Neural crest cell (in vitro differentiated cells): ENCODE measurements at places on chromosomes 2 and 18. TPM values are rescaled to one million over a fixed set of nuclear protein-coding genes. Genes with fewer than 3 reads are reported as not detected.

Gene ZEB2
- total RNA-seq: 192 and 200 TPM in 2 replicates

- H3K36me3 ChIP-seq: no peaks in the 10 kb centered on the region
- H3K27ac ChIP-seq: no peak overlapping the region
- peak overlapping the region; percentile 89 for H3K4me3 ChIP-seq
- no peaks in the 10 kb centered on the region for H3K27me3 ChIP-seq
- peaks cover 37% of the 10 kb centered on the region for H3K4me1 ChIP-seq
- no peak for DNase-seq
Observed at GRCh38 chr2:186591506-186591890, 1.6 kb downstream of the ITGAV start.

DNA sequence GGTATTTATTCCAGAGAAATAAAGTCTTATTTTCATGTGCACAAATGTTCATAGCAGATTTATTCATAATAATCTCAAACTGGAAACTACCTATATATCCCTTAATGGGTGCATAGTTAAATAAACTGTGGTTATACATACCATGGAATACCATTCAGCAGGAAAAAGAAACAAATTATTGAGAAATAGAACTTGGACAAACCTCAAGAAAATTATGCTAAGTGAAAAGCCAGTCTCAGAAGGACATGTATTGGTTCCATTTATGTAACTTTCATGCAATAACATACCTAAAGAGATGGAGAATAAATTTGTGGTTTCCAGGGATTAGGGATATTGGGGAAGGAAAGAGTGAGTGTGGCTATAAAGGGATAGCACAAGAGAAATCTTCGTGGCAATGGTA lies 452.6 kb downstream of the SETBP1 start:
- DNase-seq: no peak
- H3K27me3 ChIP-seq: no peaks in the 10 kb centered on the region
- no peak overlapping the region for H3K27ac ChIP-seq
- H3K36me3 ChIP-seq: no peaks in the 10 kb centered on the region
- H3K4me3 ChIP-seq: no peak overlapping the region

DNA sequence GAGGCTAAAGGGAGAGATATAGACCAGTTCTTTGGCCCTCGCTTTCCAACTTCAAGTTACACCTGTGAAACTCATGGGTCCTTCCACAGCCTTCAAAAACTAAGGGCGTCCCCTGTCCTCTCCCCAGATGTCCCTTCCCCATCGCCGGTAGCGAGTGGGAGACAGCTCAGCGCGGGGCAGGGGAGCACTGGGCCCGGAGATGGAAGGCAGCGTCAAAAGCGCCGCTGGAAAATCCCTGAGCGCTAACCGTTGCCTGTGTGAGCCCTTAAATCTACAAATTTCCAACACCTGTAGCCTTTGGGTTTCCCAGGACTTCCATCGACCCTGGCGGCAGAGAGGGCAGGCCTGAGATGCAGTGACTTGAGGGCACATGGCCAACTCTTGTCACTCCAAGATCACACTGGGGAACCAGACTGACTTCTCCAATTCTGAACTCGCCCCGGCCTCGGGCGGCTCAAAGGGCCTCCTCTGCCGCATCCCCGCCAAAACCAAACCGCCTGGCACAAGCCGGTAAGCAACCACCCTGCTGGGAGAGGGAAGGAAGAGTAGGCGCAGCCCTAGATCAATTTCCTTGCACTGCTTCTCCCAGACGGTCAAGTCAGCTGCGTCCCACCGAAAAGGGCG lies 879 bp upstream of the EPAS1 start:
- H3K4me1 ChIP-seq: peaks cover 22% of the 10 kb centered on the region
- H3K27ac ChIP-seq: no peak overlapping the region
- peaks cover 91% of the 10 kb centered on the region for H3K27me3 ChIP-seq
- peak overlapping the region; percentile 70 for H3K4me3 ChIP-seq

- H3K27ac ChIP-seq: no peak overlapping the region
- no peak for DNase-seq
- peaks cover 9% of the 10 kb centered on the region for H3K4me1 ChIP-seq
- H3K27me3 ChIP-seq: no peaks in the 10 kb centered on the region
Observed at GRCh38 chr18:38801640-38802039, 1236.0 kb upstream of the CELF4 start.

GRCh38 chr2:27324720-27325119 lies 1.8 kb upstream of the MPV17 start:
- H3K4me3 ChIP-seq: peak overlapping the region; percentile 61
- no peak for DNase-seq
- H3K27me3 ChIP-seq: no peaks in the 10 kb centered on the region
- H3K27ac ChIP-seq: peak overlapping the region; percentile 0
- peaks cover 19% of the 10 kb centered on the region for H3K36me3 ChIP-seq
- peaks cover 25% of the 10 kb centered on the region for H3K4me1 ChIP-seq

GRCh38 chr2:224836263-224836662 lies 120.1 kb upstream of the CCDC195 start:
- no peaks in the 10 kb centered on the region for H3K27me3 ChIP-seq
- no peak for DNase-seq
- no peak overlapping the region for H3K4me3 ChIP-seq
- H3K4me1 ChIP-seq: no peaks in the 10 kb centered on the region
- no peak overlapping the region for H3K27ac ChIP-seq

GRCh38 chr18:79792988-79793355 lies 4.8 kb upstream of the KCNG2 start:
- no peak overlapping the region for H3K4me3 ChIP-seq
- H3K27me3 ChIP-seq: peaks cover 86% of the 10 kb centered on the region
- no peak overlapping the region for H3K27ac ChIP-seq
- no peaks in the 10 kb centered on the region for H3K36me3 ChIP-seq

- no peak overlapping the region for H3K27ac ChIP-seq
- H3K27me3 ChIP-seq: no peaks in the 10 kb centered on the region
- H3K4me1 ChIP-seq: no peaks in the 10 kb centered on the region
- H3K36me3 ChIP-seq: no peaks in the 10 kb centered on the region
- H3K4me3 ChIP-seq: no peak overlapping the region
Observed at GRCh38 chr18:34609986-34610648, 100.0 kb upstream of the DTNA start.

- no peaks in the 10 kb centered on the region for H3K27me3 ChIP-seq
- no peak for DNase-seq
- H3K36me3 ChIP-seq: peaks cover 2% of the 10 kb centered on the region
- peaks cover 36% of the 10 kb centered on the region for H3K4me1 ChIP-seq
Observed at GRCh38 chr2:121558329-121558728, 27.6 kb downstream of the RNU4ATAC start.

DNA sequence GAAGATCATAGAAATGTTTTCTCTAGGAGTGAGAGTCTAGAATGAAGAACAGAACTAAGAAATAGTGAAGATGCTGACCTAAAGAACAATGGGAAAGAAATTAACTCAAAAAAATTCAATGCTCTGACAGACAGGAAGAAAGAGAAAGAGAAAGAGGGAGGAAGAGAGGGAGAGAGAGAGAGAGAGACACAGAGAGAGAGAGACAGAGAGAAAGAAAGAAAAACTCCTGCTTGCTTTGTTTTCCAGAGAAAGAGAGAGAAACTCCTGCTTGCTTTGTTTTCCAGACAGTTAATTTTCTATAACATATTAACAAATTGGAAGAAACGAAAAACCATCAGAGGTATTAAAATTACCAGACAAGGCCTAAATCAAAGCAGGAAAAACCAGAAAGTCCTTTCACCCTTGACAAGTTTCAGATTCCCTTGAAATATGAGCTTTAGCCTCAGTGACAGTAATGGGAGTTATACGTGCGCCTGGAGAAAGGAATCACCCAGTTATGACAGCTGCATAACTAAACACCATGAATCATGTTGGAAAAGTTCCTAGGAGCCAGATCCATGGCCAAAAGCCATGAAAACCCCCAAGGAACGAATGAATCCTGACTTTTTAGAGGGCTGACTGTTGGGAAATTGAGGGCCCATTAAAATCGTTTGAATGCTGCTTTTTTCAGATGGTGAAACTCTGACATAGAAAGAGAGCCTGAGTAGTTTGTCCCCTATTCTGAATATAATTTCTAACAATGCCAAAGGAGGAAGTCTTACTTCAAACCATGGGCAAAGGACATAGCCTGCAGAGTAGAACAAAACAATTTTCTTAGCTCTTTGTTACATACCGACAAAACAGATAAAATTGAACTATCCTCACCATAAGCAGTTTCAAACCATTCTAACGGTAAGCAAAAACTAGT lies 228.6 kb upstream of the CHST9 start:
- H3K27me3 ChIP-seq: no peaks in the 10 kb centered on the region
- peaks cover 24% of the 10 kb centered on the region for H3K4me1 ChIP-seq
- H3K4me3 ChIP-seq: no peak overlapping the region
- no peak overlapping the region for H3K27ac ChIP-seq
- H3K36me3 ChIP-seq: no peaks in the 10 kb centered on the region
- DNase-seq: no peak

GRCh38 chr2:9081750-9082149 lies 78.3 kb upstream of the MBOAT2 start:
- DNase-seq: no peak
- no peaks in the 10 kb centered on the region for H3K27me3 ChIP-seq
- peaks cover 7% of the 10 kb centered on the region for H3K4me1 ChIP-seq
- peaks cover 6% of the 10 kb centered on the region for H3K36me3 ChIP-seq
- no peak overlapping the region for H3K4me3 ChIP-seq
- H3K27ac ChIP-seq: no peak overlapping the region

DNA sequence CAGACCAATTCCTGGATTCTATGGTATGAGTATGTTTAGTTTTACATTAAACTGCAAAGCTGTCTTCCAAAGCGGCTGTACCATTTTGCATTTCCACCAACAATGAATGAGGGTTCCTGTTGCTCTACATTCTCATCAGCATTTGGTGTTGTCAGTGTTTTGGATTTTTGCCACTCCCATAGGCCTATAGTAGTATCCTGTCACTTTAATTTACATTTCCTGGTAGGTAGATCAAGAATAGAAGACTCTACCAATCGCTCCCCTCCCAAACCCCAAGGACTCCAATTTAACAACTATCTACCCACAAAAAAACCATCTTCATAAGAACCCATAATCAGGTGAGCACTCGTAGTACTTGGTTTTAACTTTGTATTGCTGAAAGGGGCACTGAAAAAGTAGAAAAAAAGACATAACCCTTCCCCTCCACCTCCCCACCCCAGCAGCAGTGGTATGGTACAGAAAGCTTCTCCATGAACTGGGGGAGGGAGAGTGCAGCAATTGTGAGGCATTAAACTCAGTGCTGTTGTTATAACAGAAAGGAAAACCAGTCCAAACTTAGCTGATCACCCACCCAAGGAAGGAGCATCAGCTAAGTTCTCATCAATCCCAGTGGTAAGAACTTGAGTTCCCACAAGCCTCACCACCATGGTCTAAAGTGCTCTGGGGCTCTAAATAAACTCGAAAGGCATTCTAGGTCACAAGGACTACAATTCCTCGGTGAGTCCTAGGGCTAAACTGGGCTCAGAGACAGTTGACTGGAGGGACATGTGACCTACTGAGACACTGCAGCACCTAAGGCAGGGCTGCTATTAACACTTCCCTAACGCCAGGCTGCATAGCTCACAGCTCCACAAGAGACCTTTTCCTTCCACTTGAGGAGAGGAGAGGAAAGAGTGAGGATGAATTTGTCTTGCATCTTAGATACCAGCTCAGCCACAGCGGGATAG lies 35.5 kb upstream of the CYTIP start:
- DNase-seq: no peak
- no peak overlapping the region for H3K27ac ChIP-seq
- H3K4me1 ChIP-seq: no peaks in the 10 kb centered on the region
- H3K4me3 ChIP-seq: no peak overlapping the region
- H3K36me3 ChIP-seq: no peaks in the 10 kb centered on the region

- no peak for DNase-seq
- H3K27ac ChIP-seq: no peak overlapping the region
- no peaks in the 10 kb centered on the region for H3K27me3 ChIP-seq
- H3K36me3 ChIP-seq: no peaks in the 10 kb centered on the region
- H3K4me1 ChIP-seq: no peaks in the 10 kb centered on the region
- no peak overlapping the region for H3K4me3 ChIP-seq
Observed at GRCh38 chr2:224711859-224712665, 4.1 kb downstream of the CCDC195 start.
